ENCODE measurements at places on chromosomes 11 and 22. TPM values are rescaled to one million over a fixed set of nuclear protein-coding genes. Genes with fewer than 3 reads are reported as not detected.

DNA sequence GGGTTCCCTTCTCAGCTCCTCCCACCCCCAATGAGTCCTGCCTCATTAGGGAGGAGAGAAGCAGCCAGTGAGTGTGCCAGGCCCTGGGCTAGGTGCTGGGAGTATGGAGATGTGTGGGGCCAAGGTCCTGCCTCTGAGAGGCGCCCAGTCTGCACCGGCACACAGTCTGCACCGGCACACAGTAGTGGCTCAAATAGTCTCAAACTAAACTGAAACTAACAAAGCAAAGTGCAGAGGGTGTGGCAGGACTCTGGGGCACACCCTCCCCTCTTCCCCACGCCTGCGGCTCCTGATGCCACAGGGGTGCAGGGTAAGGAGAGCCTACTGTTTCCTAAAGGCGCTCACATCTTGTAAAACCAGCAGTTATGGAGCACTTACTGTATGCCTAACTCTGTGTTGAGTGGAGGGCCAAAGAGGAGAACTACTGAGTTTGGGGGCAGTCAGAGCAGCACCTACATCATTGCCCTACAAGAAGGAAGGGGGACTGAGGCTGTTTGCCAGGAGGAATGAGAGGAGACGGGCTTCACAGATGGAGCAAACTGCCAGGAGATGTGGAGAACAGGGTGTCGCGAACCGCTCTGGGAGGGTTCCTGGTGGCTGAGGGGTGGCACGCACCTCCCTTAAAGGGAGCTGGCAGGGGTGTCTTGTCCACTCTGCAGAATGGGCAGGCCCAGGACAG is 939 bp upstream of the SH3BP1 start:
- no peak overlapping the region for H3K4me3 ChIP-seq
- DNase-seq, result no peak
- H3K36me3 ChIP-seq, result no peaks in the 10 kb centered on the region
- H3K27me3 ChIP-seq, result peaks cover 14% of the 10 kb centered on the region
- H3K4me1 ChIP-seq, result peaks cover 27% of the 10 kb centered on the region

KRTAP5-1 gene
- not detected for total RNA-seq

- H3K36me3 ChIP-seq, result no peaks in the 10 kb centered on the region
- no peak overlapping the region for H3K27ac ChIP-seq
- DNase-seq, result no peak
Measured at GRCh38 chr11:66815646-66816045, 27.6 kb upstream of the RCE1 start.

CCDC157 gene
- total RNA-seq, result 1.4 TPM

GRCh38 chr11:92222701-92223100 is 1.9 kb upstream of the FAT3 start:
- H3K4me1 ChIP-seq, result peaks cover 6% of the 10 kb centered on the region
- H3K27ac ChIP-seq, result no peak overlapping the region
- H3K4me3 ChIP-seq, result no peak overlapping the region
- peaks cover 58% of the 10 kb centered on the region for H3K27me3 ChIP-seq
- no peaks in the 10 kb centered on the region for H3K36me3 ChIP-seq
- no peak for DNase-seq

GRCh38 chr11:75802913-75803820 is 11.8 kb upstream of the UVRAG start:
- no peaks in the 10 kb centered on the region for H3K4me1 ChIP-seq
- no peak overlapping the region for H3K27ac ChIP-seq
- DNase-seq, result peak; percentile 52
- no peaks in the 10 kb centered on the region for H3K27me3 ChIP-seq
- H3K4me3 ChIP-seq, result no peak overlapping the region

GRCh38 chr11:109275931-109276330 is 146.1 kb upstream of the C11orf87 start:
- no peak overlapping the region for H3K4me3 ChIP-seq
- H3K27ac ChIP-seq, result no peak overlapping the region
- H3K27me3 ChIP-seq, result no peaks in the 10 kb centered on the region
- H3K36me3 ChIP-seq, result no peaks in the 10 kb centered on the region
- no peak for DNase-seq
- H3K4me1 ChIP-seq, result no peaks in the 10 kb centered on the region

DCHS1 gene
- total RNA-seq, result 3.8 TPM

DNA sequence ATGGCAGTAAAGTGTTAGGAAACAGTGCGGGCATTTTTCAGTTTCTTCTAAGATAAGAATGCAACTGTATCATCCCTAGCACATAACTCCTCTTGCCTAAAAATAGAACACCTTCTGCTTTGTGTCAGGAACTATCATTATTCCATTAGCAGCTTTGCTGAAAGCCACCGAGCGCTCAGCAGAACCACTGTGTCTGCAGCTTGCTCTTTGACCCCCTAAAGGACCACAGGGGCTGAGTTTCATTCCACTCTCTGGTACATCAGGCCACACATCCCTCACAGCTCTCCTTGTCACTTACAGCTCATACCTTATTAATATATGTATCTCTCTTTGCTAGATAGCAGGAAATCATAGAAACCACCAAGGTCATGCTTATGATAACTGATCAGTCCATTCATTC is 360.2 kb downstream of the KCNA4 start:
- H3K27ac ChIP-seq, result no peak overlapping the region
- no peak overlapping the region for H3K4me3 ChIP-seq
- no peaks in the 10 kb centered on the region for H3K4me1 ChIP-seq
- H3K36me3 ChIP-seq, result no peaks in the 10 kb centered on the region
- DNase-seq, result no peak

- H3K4me3 ChIP-seq, result peak within 1 kb of the TSS; percentile 5
- H3K36me3 ChIP-seq, result no peaks in the 10 kb centered on the region
- no peak for DNase-seq
- H3K27ac ChIP-seq, result no peak within 1 kb of the TSS
- H3K4me1 ChIP-seq, result peaks cover 13% of the 10 kb centered on the region
- H3K27me3 ChIP-seq, result peaks cover 11% of the 10 kb centered on the region
Measured at GRCh38 chr22:40679249-40679963, at the start of gene MCHR1. MCHR1 (plus strand) TSS chr22:40679484; CDS start chr22:40679653, 169 bp downstream.

AQP11 gene
- not detected for total RNA-seq

VSIG10L2 gene
- total RNA-seq, result 0.10 TPM

DNA sequence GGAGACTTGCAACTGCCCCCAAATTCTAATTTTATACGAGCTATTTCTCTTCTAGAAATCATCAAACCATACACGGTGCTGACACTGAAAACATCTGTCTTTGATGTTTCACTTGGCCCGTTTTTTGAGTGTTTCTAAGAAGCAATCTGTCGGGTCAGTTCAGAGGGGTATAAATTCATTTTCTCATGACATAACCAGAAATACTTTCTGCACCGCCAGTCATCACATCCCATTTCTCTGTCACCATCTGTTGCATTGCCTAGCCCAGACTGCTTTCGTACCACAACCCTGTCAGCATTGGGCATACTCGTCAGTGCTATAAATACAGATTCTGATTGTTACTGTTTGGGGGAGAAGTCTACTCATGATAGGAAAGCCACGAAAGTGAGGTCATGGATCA is 63.1 kb upstream of the CCDC90B start:
- DNase-seq, result no peak
- H3K4me3 ChIP-seq, result no peak overlapping the region
- no peaks in the 10 kb centered on the region for H3K36me3 ChIP-seq
- no peaks in the 10 kb centered on the region for H3K4me1 ChIP-seq
- H3K27ac ChIP-seq, result no peak overlapping the region

CTTN gene
- 226 TPM for total RNA-seq

DNA sequence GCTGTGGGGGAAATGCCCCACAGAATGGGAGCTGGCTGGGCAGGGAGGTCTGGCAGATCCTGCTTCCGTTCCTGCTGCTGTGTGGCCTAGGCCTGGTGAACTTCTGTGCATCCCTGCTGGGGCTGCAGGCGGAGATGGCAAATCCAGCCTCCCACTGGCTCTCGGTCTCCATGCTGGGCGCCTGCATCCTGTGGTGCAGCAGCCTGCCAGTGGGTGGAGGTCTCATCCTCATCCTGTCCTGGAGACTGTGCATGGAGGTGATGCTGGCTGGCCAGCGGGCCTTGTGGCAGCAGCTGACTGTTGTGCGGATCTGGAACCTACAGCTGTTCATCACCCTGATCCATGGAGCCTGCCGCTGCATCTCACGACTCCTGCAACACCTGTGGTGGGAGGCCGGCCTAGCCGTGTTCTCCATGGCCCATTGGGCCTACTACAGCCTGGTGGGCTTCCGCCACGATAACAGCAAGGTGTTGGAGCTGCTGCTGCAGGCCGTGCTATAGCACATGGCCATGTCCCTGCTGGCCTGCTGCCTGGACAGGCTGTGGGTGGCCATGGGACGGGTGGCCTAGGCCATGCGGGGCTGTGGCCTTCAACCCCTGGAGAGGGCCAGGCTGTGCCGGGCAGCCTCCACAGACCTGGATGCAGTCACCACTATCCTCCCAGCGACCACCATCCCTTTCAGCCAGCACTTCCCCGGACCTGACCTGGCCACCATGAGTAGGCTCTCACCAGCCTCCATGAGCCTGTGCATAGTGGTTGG is 8.8 kb upstream of the RPL3 start:
- H3K4me3 ChIP-seq, result no peak overlapping the region
- no peaks in the 10 kb centered on the region for H3K4me1 ChIP-seq
- no peak for DNase-seq
- H3K27ac ChIP-seq, result no peak overlapping the region
- no peaks in the 10 kb centered on the region for H3K36me3 ChIP-seq

GRCh38 chr11:3807909-3808860 is at the start of gene PGAP2:
PGAP2 (plus strand) TSS chr11:3808560; CDS start chr11:3811260, 2,700 bp downstream.
- H3K4me1 ChIP-seq, result peaks cover 4% of the 10 kb centered on the region
- H3K4me3 ChIP-seq, result peak within 1 kb of the TSS; percentile 75
- no peaks in the 10 kb centered on the region for H3K27me3 ChIP-seq
- DNase-seq, result peak; percentile 26

XRRA1 gene
- 8.7 TPM for total RNA-seq

DNA sequence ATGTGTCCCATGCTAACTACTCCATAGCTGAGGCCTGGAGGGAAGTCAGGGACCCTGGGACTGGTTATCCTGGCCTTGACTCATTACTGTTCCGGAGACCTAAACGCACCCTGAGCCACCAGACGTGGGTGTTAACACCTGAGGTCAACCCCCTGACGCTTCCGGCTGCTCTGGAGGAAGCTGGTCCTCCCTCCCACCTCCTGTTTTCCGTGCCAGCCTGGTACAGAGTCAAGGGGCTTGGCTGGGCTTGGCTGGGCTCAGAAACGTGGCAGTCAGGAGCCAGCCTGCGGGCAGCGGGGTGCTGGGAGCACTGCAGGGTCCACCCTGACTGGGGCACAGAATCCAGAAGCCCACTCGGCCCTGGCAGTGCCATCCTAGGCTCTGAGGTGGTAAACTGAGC is 2.6 kb downstream of the TMPRSS4 start:
- H3K4me3 ChIP-seq, result no peak overlapping the region
- peaks cover 16% of the 10 kb centered on the region for H3K4me1 ChIP-seq
- H3K27ac ChIP-seq, result no peak overlapping the region
- no peaks in the 10 kb centered on the region for H3K27me3 ChIP-seq
- no peaks in the 10 kb centered on the region for H3K36me3 ChIP-seq

FXYD2 gene
- total RNA-seq, result 0.87 TPM

DNA sequence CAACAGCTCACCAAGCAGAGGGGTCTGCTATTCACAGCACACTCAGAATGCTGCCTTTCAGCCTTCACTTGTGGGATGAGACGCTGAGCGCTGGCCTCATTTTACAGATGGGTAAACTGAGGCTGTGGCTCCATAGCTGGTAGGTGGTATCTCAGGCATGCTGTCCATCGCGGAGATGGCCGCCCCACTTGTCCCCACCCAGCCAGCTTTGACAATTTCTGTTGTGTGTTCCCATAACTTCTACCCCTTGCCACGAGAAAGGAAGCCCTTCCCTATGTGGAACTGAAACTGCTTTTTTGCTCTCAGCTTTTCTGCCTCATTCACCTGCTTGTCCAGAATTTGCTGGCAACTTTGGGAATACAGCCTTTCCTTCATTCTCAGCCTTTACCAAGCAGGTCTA is 36.1 kb upstream of the NNMT start:
- no peak for DNase-seq
- H3K27ac ChIP-seq, result peak overlapping the region; percentile 98
- H3K4me1 ChIP-seq, result peaks cover 53% of the 10 kb centered on the region
- no peaks in the 10 kb centered on the region for H3K27me3 ChIP-seq
- H3K36me3 ChIP-seq, result no peaks in the 10 kb centered on the region

DNA sequence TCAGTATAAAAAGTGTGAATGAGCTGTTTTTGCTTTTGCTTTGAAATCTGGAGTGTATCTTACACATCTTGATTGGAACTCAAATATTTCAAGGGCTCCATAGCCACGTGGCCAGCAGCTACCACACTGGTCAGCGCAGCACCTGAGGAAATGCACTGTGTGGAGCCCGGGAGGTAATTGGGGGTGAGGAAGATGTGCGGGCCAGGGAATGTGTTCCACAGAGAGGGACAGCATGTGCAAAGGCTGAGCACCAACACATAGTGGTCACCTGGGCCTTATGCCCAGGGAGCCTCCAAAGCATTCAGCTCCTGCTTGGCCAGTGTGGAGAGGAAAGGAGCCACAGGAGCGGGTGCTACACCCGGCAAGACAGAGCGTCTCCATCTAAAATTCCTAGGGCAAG is 20.8 kb downstream of the RELT start:
- no peak overlapping the region for H3K4me3 ChIP-seq
- H3K27ac ChIP-seq, result peak overlapping the region; percentile 49
- DNase-seq, result peak; percentile 51
- no peaks in the 10 kb centered on the region for H3K27me3 ChIP-seq
- H3K4me1 ChIP-seq, result peaks cover 18% of the 10 kb centered on the region

- H3K4me1 ChIP-seq, result no peaks in the 10 kb centered on the region
- no peak overlapping the region for H3K4me3 ChIP-seq
- DNase-seq, result no peak
- no peak overlapping the region for H3K27ac ChIP-seq
- no peaks in the 10 kb centered on the region for H3K36me3 ChIP-seq
Measured at GRCh38 chr11:133137939-133138338, 394.4 kb downstream of the OPCML start.

DNA sequence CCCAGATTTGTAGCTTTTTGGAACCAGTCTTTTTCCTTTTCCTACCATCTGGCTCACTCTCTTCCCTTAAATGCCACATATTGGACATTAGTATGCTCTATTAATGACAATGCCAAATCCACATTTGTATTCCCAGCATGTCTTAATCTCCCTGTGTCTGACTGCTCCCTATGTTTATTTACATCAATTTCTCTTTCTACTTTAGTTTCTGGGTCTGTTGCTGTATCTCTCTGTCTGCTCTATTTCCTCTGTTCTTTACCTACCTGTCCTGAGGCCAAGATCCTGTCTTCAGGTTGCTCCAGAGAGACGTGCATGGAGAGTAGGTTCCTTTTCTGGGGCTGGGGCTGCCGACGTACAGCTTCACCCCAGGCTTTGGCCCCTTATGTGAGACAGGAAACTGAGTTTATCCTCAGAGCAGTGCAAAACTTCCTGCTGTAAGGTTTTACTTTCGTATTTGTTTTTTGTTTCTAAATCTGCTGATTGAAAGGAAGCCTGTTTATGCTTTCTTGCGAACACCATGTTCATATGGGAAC is 25.6 kb downstream of the OR2AG2 start:
- no peaks in the 10 kb centered on the region for H3K27me3 ChIP-seq
- H3K27ac ChIP-seq, result peak overlapping the region; percentile 59
- DNase-seq, result no peak
- peak overlapping the region; percentile 23 for H3K4me3 ChIP-seq

DNA sequence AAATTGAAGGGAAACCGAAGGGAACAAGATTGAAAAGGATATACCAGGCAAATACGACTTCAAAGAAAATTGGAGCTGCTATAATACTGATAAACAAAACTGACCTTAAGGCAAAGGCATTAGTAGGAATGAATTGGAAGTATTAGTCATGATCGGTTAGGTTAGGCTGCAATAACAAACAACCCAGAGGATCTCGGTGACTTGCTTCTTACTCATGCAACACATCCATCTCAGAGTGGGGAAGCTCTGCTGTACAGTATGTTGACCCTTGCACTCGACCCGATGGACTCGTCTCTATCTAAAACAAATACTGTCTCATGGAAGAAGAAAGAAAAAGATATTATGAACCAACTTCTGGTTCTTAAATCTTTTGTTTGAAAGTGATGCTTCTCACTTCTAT is 42.3 kb downstream of the SPATA19 start:
- no peak for DNase-seq
- no peaks in the 10 kb centered on the region for H3K4me1 ChIP-seq
- H3K27ac ChIP-seq, result no peak overlapping the region
- no peak overlapping the region for H3K4me3 ChIP-seq
- no peaks in the 10 kb centered on the region for H3K36me3 ChIP-seq

DCDC1 gene
- not detected for total RNA-seq

Measured in gastrocnemius medialis (tissue), 4 donors.